Naive thymus-derived CD8-positive, alpha-beta T cell (primary cell): ENCODE measurements at places on chromosomes 7 and 10.

DNA sequence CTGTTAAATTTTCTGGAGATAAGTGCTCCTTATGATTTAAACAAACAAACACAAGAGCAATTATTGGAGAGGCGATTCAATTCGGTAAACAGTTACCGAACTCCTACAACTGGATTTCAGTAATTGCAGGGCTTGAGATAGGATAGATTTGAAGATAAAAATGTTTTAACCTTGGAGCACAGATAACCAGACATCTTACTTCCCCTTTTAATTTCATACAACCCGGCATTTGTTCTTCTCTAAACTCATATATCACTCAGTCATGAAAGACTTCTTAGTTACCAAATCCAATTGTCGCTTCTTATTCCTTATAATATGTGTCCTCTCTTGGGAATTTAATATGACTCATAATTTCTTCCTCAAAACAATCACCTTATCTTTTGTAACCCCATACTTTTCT lies 235.9 kb upstream of the CSTF2T start:
- no peak for DNase-seq

DNA sequence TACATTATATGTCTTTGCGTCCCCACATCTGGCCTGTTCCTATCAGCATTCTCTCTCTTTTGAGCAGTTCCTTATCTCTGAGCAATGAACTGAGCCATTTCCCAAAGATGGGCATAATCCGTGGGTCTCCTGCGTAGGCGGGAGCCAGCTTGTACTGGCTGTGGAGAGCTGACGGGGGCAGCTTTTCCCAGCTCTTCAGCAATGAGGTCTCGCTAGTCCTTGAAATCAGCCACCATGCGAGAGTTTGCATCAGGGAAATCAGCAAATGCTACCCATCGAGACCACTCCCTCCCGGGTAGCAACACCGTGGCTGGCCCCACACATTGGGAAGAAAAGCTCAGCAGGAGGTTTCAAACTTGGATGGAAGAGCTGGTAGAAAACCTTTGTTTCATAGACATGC lies 51.9 kb upstream of the FAM180A start:
- no peak for DNase-seq

DNA sequence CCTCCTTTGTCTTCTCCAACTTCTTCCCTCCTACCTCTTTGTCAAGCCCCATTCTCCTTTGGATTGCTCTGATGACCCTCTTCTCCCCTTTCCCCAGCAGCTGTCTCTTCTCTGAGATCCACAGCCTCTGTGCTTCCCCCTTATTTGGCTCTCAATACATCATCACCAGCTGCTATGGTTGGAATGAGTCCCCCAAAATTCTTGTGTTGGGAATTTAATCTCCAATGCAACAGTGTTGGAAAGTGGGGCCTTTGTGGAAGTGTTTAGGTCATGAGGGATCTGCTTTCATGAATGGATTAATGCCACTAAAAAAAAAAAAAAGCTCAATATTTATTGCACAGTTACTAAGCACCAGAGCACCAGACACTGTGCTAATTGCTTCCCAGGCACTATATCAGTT lies 39.2 kb upstream of the FRMD4A start:
- DNase-seq = no peak

DNA sequence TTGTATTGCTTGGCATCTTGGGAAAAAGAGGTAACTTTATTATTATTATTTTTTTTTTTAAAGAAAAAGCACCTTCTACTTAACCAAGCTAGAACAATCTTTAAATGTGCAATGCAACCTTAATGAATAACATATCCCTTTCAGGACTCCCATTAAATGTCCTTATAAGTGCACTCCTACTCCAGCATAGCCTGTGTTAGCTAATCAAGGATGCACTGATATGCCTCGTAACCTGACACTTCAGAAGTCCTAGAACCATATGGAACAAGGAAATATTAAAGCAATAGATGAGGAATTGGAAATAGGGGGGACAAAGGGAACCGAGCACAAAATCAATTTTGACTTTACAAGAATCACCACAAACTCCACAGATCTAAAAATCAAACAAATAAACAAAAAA lies 522.4 kb downstream of the PARD3 start:
- no peak for DNase-seq

- DNase-seq = no peak
These were observed 321.1 kb upstream of the NPVF start for GRCh38 chr7:25549271-25549921.

DNA sequence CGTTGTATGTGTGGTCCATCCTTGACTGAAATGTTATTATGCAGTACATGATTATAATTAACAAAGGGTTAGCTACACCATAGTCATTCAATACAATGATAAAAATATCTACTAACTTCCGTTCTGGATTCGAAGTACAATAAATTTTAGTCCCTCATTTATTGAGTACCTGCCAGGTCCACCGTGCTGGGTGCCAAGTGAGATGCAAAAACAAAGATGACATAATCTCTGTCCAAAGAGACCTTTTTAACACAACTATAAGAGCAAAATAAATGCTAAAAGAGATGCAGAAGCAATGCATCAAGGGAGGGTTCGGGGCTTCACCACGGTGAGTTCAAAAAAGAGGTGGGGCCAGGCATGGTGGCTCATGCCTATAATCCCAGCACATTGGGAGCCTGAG lies 33.1 kb downstream of the LAMB1 start:
- DNase-seq = no peak

GRCh38 chr10:49661140-49661856 lies 18.2 kb upstream of the C10orf53 start:
- no peak for DNase-seq

- no peak for DNase-seq
These were observed 220.1 kb downstream of the TEX36 start for GRCh38 chr10:125462845-125463244.

DNA sequence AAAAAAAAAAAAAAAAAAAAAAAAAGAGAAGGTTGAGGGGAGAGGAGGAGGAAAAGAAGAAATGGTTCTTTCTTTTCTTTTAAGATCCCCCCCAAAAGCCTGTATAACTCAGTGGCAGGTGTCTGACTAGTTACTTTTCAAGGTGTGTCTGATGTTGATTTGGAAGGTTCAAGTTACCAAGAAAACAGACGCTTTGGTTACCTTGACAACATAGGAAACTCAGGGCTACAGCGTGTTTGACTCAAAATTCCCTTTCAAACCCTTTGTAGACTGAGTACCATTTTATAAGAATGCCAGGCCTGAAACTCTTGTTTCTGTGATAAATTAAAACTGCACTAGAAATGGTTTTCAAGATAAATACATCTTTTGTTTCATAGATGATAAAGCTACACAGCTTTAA lies 286.8 kb downstream of the SKIDA1 start:
- DNase-seq = no peak

- peak; percentile 57 for DNase-seq
These were observed 2.1 kb upstream of the ADAM8 start for GRCh38 chr10:133278577-133279265.

GRCh38 chr7:28939844-28940544 lies 18.1 kb downstream of the TRIL start:
- DNase-seq = no peak

- DNase-seq = no peak
These were observed 3.0 kb downstream of the ZNF488 start for GRCh38 chr10:47381103-47381395.

DNA sequence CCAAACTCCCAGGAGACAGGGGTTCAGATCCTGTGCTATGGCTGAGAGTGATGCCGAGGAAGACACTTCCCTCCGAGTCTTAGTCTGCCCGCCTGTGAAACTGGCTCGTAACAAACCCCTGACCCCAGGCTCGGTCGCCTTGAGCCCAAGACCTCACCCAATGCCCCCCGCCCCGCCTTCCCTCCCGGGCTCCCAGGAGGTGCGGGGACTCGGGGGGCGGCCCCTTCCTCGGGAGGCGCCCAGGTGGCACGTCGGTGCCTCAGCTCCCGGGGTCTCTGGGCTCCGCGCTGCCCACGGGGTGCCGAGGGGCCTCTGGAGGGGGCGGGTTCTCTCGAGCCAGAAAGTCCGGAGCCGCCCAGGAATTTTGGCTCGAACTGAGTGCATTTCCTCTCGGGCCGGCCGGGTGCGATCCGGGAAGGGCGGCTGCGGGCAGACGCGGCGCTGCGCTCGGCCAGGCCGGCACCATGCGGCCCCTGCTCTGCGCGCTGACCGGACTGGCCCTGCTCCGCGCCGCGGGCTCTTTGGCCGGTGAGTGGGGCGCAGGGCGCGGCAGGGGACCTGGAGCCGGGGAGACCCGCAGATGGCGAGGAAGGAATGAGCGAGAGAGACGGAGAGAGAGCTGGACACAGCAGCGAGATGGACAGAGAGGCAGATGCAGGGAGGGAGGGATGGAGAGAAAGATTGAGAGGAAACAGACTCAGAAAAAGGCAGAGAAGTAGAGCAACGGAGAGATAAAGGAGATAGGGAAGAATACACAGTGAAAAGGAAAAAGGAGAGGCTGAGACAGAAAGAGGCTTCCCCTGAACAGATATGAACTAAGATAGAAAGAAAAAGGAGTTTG lies at the start of gene PLAC9:
Gene PLAC9, plus strand, starts transcription at position 432 of the 841 bp plus-strand sequence. Its CDS starts 33 bp downstream, at position 465.
- no peak for DNase-seq

DNA sequence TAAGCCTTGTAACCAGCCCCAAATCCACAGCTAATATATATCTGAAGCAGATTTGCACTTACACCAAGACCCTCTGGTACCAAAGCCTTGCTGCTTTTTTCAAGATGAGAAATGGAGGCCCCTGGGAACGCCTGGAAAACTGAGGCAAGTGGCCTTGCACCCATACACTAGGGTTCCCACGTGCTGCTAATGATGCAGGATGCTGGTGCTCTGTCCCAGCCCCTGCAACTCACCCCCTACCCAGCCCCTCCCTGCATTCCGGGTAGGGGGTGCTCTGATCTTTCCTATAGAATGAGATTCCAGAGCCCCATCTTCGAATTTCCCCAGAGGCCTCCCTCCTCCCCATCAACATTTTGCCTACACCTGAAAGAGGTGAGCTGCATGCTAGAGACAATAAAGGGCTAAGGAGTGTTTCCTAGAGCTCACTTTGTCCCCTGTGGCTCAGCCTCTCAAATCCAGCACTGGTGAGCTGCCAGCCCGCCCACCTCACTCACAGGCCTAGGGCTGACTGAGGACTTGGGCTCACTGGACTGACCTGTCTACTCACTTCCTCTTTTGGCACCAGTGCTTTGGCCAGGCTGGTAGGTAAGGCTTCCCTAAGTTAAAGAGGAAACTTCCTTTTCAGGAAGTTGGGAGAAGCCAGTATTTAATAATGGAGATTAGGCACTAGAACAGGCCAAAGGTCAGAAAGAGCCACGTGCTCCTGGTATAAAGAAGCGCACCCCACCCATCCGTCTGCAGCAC lies 9.8 kb downstream of the RBP4 start:
- no peak for DNase-seq

DNA sequence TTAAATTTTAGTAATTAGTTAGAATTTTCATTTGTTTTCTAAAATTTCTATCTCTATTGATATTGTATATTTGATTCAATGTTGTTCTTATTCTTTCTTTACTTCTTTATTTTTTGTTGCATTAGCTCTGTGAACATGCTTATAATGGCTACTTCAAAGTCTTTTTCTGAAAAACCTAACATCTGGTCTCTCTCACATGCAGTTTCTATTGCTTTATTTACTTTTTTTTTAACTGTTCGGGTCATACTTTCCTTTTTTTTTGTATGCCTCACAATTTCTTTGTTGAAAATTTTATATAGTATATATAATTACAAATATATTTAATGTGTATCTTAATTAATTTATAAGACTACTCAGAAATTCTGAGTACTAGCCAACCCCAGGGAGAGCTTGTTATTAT lies 52.1 kb upstream of the PLXDC2 start:
- DNase-seq = no peak

GRCh38 chr10:285216-285615 lies 150.0 kb downstream of the ZMYND11 start:
- no peak for DNase-seq

GRCh38 chr10:101270763-101271162 lies 41.5 kb upstream of the LBX1 start:
- no peak for DNase-seq

DNA sequence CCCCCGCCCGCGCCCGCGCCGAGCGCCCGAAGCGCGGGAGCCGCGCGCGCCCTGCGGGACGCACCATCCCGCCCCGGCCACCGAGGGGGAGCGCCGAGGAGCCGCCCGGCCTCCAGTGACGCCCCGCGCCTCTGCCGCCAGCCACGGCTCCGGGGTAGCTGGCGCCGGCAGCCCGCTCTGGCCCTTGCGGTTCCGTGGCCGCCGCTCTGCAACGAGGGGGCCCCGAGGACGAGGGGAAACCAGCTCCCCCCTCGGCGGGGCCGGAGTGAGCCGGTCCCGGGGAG lies at the start of gene PAXIP1:
Gene PAXIP1, minus strand, starts transcription at position 33 of the 284 bp plus-strand sequence. CDS start 195 bp downstream, outside the sequence.
- DNase-seq = no peak

DNA sequence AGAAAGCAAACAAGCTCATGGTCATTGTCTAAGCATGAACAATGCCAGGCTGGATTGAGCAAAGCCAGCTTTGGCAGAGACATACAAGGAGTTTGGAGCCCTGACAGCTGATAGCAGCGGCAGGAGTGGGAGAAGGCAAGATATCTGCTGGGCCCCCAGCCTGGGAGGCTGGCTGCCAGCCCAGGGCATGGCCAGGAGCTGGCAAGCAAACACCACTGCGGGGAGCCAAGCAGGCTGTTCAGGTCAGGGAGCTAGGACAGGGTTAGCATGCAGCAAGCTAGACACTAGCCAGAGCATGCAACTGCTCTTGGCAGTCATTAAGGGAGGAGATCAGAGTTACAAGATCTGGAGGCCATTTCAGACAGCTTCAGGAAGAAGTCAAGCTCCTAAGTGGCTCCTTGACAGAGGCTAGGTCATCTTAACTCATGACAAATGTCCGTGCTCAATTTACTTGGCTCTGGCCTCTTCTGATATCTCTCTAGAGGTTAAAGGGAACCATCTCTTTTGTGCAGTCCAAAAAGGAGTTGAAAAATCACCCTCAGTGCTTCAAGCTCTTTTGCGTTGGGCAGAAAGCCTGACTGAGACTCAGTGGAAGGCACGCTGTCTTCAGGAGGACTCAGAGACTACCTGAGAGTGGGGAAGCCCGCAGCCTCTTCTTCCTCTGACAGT lies 436.8 kb upstream of the C7orf33 start:
- DNase-seq = no peak

DNA sequence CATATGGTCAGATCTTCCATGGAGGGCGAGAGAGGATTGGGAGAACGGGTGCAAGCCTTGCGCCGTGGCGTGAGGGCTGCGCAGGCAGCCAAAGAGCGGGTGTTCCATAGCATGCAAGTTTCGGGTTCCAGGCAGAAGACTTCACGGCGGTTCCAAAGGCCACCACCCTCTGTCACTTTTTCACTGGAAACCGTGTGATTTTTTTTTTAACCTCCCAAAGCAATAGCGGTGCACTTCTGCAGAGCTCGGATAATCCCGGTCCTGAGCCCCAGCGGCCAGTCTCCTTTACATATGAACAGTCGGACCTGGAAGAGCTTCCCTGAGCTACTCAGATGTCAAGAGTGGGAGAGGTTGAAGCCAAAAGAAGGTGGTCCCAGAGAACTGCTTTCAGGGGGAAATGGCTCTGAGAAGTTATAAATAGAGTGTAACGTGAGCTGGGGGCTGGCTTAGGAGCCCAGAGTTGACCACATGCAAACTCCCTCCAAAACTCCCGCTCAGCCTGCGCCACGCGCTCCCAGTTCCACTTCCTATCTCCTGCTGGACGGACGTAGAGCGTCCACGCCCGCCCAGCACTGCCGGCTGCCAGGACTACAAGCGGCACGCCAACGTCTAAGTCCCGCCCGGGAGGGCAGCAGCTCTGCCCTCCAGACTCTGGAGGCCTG lies at the start of gene MEOX2:
Gene MEOX2, minus strand, starts transcription at position 389 of the 662 bp plus-strand sequence. Its CDS starts 281 bp downstream, at position 108.
- no peak for DNase-seq
